Hair follicular keratinocyte (primary cell): ENCODE measurements at places on chromosomes 3 and 15. TPM values are rescaled to one million over a fixed set of nuclear protein-coding genes. Genes with fewer than 3 reads are reported as not detected.

Gene GOLGA8T
- total RNA-seq: not detected in 2 replicates

Gene UROC1
- not detected in 2 replicates for total RNA-seq

Gene KIF15
- 3.8 and 12.6 TPM in 2 replicates for total RNA-seq

Gene GOLGA8Q
- total RNA-seq: 1.2 TPM in 1 of 2 replicates, not detected in the other

Gene BOC
- total RNA-seq: 5.2 and 7.8 TPM in 2 replicates

Gene CYFIP1
- 96.5 and 112 TPM in 2 replicates for total RNA-seq
